ENCODE measurements at places on chromosomes 13 and 19.

GRCh38 chr13:29543230-29544215 is 52.0 kb downstream of the SLC7A1 start:
- no peak overlapping the region for H3K27ac ChIP-seq
- H3K27me3 ChIP-seq, result no peaks in the 10 kb centered on the region
- no peak overlapping the region for H3K4me3 ChIP-seq
- H3K4me1 ChIP-seq, result no peaks in the 10 kb centered on the region
- DNase-seq, result no peak
- no peaks in the 10 kb centered on the region for H3K36me3 ChIP-seq

GRCh38 chr13:101390461-101390860 is 25.8 kb downstream of the NALCN start:
- H3K27me3 ChIP-seq, result no peaks in the 10 kb centered on the region
- H3K27ac ChIP-seq, result no peak overlapping the region
- H3K36me3 ChIP-seq, result no peaks in the 10 kb centered on the region
- H3K4me3 ChIP-seq, result no peak overlapping the region
- H3K4me1 ChIP-seq, result no peaks in the 10 kb centered on the region
- DNase-seq, result no peak

- H3K4me3 ChIP-seq, result no peak overlapping the region
- DNase-seq, result no peak
- H3K36me3 ChIP-seq, result no peaks in the 10 kb centered on the region
- H3K27ac ChIP-seq, result no peak overlapping the region
Observed at GRCh38 chr13:77222000-77222690, 104.7 kb downstream of the MYCBP2 start.

GRCh38 chr13:111423168-111423785 is 102.8 kb downstream of the TEX29 start:
- no peak overlapping the region for H3K4me3 ChIP-seq
- no peaks in the 10 kb centered on the region for H3K36me3 ChIP-seq
- DNase-seq, result no peak
- no peaks in the 10 kb centered on the region for H3K4me1 ChIP-seq
- H3K27ac ChIP-seq, result no peak overlapping the region

DNA sequence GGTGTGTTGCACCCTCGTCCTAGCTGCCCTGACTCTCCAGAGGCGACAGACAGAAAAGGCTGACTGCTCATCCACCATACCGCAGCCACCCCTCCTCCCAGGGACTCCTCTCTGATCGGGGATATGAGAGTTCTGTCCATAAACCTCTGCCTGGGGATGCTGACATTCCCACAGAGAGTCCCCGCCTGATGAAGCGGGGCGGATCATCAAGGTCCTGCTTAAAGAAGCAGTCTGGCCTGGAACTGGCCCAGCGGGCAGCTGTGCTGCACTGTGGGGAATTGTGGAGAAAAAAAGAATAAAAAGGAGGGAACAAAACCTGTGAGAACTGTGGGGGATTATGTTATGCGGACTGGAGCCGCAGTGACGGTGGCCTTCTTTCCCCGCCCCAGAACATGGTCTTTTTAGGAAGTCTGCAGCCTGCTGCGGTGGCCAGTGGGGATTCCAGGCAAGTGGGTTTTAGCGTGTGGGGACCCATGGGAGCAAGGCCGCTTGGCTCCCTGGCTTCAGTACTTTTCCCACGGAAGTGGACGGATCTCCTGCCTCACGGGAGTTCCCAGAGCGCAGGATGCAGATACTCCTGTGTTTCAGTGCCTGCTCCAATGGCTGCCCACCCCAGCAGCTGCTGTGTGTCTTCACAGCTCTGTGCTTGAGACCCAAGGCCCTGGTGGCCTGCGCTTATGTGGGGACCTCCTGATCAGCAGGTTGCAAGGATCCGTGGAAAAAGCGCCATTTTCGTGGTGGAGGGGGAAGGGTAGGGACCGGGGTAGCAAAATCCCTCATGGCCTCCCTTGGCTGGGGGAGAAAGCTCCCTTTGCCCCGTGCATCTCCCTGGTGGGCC is 1456.2 kb upstream of the SLC10A2 start:
- DNase-seq, result peak; percentile 15
- H3K4me3 ChIP-seq, result peak overlapping the region; percentile 31
- H3K27ac ChIP-seq, result no peak overlapping the region
- no peaks in the 10 kb centered on the region for H3K4me1 ChIP-seq
- H3K27me3 ChIP-seq, result no peaks in the 10 kb centered on the region
- H3K36me3 ChIP-seq, result no peaks in the 10 kb centered on the region

DNA sequence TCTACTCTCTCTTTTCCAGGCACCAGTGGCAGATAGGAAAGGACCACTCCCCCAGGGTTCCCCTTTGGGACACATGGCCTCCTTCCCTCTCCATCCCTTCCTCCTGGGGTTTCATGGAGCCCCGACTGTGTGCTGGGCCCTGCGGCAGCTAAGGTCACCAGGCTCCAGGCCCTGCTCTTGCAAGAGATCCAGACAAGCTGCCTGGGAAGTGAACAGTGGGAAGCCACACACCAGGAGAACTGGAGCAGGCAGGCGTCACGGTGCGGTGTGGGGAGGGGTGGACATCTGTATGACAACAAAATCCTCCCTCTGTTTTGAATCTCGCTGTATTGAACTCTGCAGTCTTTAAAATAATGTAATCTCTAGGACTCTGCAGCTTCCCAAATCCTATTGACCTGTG is 330.1 kb downstream of the UQCRFS1 start:
- no peak overlapping the region for H3K4me3 ChIP-seq
- no peak for DNase-seq
- no peak overlapping the region for H3K27ac ChIP-seq

DNA sequence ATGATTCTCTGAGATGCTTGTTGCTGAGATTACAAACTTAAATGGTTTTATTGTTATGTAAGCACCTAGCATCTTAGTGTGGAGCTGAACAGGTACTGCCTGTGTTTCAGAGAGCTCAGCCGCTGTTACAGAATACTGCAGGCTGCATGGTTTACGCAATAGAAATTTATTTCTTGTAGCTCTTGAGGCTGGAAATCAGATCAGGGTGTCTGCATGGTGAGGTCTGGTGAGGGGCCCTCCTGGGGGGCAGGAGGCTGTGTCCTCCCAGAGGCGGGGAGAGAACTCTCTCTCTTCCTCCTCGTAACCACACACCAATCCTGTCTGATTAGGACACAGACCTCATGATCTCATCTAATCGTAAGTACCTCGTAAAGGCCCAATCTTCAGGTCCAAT is 13.1 kb downstream of the ATP11A start:
- no peak for DNase-seq
- H3K4me1 ChIP-seq, result peaks cover 35% of the 10 kb centered on the region
- H3K36me3 ChIP-seq, result no peaks in the 10 kb centered on the region
- peak overlapping the region; percentile 68 for H3K27ac ChIP-seq
- H3K4me3 ChIP-seq, result no peak overlapping the region

DNA sequence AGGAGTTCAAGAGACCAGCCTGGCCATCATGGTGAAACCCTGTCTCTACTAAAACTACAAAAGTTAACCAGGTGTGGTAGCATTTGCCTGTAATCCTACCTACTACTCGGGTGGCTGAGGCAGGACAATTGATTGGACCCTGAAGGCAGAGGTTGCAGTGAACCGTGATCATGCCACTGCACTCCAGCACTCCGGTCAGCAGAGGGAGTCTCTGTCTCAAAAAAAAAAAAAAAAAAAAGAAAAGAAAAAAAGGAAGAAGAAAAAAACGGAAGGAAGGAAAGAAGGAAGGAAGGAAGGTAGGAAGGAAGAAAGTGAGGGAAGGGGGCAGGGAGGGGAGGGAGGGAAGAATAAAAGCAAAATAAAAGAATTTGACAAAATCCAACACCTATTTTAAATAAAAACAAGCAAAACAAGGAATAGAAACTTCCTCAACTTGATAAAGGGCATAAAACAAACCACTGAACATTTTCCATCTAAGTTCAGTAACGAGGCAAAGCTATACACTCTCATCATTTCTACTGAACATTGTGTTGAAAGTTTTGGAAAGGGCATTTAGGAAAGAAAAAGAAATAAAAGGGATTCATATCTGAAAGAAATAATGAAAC is 411.6 kb upstream of the SLITRK5 start:
- no peak overlapping the region for H3K27ac ChIP-seq
- H3K27me3 ChIP-seq, result no peaks in the 10 kb centered on the region
- peak; percentile 28 for DNase-seq

DNA sequence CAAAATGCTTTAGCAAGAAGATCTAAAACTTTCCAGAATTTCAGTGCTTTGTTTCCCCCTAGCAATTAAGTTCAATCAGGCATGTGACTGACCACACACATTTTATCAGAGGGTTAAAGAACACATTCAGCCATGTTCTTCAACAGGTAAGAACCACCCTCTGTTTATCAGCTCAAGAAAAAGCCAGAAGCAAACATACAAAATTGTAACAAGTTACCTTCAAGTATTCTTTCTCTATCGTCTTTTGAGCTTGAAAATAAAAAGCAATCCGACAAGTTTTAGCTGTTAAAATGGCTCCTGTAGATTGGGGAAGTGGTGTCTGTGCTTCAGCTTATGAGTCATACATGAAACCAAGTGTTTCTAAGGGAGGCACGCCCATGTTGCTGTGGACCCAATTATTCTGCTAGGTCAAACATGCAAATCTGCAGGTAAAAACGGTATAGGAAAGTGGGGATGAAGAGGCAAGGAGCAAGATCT is at the start of gene ELF1:
ELF1 (minus strand) TSS at position 306 of the 477 bp plus-strand sequence. CDS start 37,262 bp downstream, outside the sequence.
- H3K4me1 ChIP-seq, result peaks cover 7% of the 10 kb centered on the region
- H3K4me3 ChIP-seq, result no peak within 1 kb of the TSS
- no peaks in the 10 kb centered on the region for H3K36me3 ChIP-seq
- no peaks in the 10 kb centered on the region for H3K27me3 ChIP-seq
- peak; percentile 39 for DNase-seq
- H3K27ac ChIP-seq, result peak within 1 kb of the TSS; percentile 1

DNA sequence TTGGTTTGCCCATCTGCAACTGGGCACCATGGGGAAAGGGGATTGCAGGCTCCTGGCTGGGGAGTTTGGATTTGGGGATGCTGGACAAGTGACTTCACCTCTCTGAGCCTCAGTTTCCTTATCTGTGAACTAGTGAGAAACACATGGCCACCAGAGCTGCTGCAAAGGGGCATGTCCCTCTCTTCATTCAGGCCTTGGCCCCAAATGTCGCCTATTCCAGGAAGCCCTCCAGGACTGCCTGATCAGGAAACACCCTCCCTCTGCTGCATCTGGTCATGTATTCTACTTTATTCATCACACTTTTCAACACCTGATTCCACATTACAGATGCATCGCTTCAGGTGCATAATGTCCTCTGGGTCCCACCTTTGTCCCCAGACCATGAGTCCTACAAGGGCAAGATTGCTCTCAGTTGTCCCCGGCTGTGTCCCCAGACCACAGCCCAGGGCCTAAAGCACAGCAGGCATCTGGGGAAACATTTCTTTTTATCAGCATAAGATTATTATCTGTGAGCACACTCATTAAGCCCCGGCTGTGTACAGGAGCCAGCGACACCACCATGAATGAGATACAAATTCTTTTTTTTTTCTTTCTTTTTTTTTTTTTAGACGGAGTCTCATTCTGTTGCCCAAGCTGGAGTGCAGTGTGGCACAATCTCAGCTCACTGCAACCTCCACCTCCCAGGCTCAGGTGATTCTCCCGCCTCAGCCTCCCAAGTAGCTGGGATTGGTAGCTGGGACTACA is 37.5 kb downstream of the ARRDC2 start:
- peaks cover 11% of the 10 kb centered on the region for H3K4me1 ChIP-seq
- no peak for DNase-seq
- no peaks in the 10 kb centered on the region for H3K36me3 ChIP-seq
- no peaks in the 10 kb centered on the region for H3K27me3 ChIP-seq
- H3K4me3 ChIP-seq, result peak overlapping the region; percentile 27

- no peak overlapping the region for H3K27ac ChIP-seq
- DNase-seq, result no peak
- no peaks in the 10 kb centered on the region for H3K36me3 ChIP-seq
- peaks cover 13% of the 10 kb centered on the region for H3K4me1 ChIP-seq
Observed at GRCh38 chr19:1445932-1446712, 3.8 kb upstream of the APC2 start.

DNA sequence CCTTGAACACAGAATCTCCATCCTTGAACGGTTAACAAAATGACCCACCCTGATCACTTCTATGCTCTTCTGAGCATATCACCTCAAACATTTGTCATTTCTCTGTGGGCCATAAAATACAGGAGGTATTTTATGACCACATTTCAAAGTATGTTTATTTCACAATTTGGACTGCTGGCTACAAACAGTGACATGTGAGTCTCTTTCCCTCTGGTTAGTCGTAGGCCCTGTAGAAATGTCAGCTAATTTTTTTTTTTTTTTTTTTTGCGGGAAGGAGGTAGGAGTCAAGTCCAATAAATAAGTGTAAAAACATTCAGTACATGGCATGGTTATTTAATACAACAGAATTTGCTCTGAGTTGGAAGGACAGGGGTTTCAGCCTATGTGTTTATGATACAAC is 70.7 kb downstream of the FOXO1 start:
- no peak overlapping the region for H3K4me3 ChIP-seq
- peaks cover 7% of the 10 kb centered on the region for H3K4me1 ChIP-seq
- DNase-seq, result no peak
- no peaks in the 10 kb centered on the region for H3K36me3 ChIP-seq
- H3K27ac ChIP-seq, result no peak overlapping the region

GRCh38 chr13:114114006-114114640 is 18.3 kb downstream of the RASA3 start:
- H3K27me3 ChIP-seq, result no peaks in the 10 kb centered on the region
- H3K4me1 ChIP-seq, result peaks cover 5% of the 10 kb centered on the region
- DNase-seq, result no peak
- no peaks in the 10 kb centered on the region for H3K36me3 ChIP-seq

DNA sequence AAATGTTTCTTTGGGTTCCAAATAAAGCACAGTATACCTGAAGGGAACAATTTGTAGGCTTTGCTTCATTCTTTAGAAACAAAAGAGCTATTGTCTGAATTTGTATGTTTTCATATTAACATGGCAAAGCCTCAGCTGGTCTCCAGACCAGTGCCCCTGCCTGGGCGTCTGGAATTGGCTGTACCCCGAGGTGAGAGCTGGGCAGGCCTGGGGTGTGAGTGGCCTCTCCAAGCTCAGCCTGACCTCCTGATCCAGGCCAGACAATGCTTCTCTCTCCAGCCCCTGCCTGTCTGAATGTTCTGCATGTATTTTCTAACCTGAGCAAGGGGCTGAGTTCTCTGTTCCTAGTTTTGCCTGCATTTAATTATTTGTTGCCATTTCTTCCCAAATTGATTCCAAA is 66.3 kb upstream of the MCF2L start:
- H3K36me3 ChIP-seq, result no peaks in the 10 kb centered on the region
- no peak for DNase-seq
- H3K4me1 ChIP-seq, result no peaks in the 10 kb centered on the region
- H3K27ac ChIP-seq, result no peak overlapping the region
- H3K4me3 ChIP-seq, result no peak overlapping the region

- H3K27me3 ChIP-seq, result no peaks in the 10 kb centered on the region
- H3K4me3 ChIP-seq, result no peak overlapping the region
- DNase-seq, result no peak
- H3K36me3 ChIP-seq, result no peaks in the 10 kb centered on the region
Observed at GRCh38 chr13:49521224-49521623, 25.5 kb downstream of the PHF11 start.

DNA sequence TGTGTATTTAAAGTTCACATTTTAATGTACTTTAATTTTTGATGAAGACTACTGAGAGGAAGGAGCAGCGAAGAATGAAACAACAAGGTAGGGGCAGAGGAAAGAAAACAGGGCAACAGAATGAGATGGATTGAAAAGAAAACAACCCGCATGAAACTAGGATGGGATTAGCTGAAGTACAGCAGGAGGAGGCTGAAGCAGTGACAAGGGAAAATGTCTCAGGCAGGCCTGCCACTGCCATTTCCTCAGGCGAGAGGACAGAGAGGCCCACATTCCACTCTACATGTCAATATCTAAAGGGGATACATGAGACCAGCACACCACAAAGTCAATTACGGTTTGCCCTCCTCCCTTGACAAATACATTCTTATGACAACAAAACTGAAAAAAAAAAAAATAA is 1703.2 kb downstream of the EFNB2 start:
- H3K27ac ChIP-seq, result no peak overlapping the region
- H3K4me1 ChIP-seq, result no peaks in the 10 kb centered on the region
- H3K36me3 ChIP-seq, result no peaks in the 10 kb centered on the region
- DNase-seq, result no peak
